Stimulated activated CD4-positive, alpha-beta T cell treated with anti-CD3 and anti-CD28 coated beads, Interleukin-12 subunit alpha, Interleukin-12 subunit beta, amount 100 ng/mL, for 4 hours (primary cell): ENCODE measurements at places on chromosomes 12 and 14.

DNA sequence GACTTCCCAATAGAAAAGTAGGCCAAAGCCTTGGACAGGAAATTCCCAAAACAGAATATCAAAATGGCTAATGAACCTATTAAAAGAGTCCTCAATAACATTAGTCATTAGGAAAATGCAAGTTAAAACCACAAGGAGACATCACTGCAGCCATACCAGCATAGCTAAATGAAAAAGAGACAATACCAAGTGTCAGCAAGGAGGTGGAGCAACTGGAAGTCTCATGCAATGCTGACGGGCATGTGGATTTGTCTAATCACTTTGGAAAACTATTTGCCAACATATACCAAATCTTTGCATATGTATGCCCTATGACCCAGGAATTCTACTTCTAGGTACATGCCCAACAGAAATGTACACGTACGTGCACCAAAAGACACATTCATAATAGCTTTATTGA, 60.5 kb upstream of the PLEKHG3 start:
- no peak for DNase-seq

GRCh38 chr14:96051642-96052540, 12.7 kb downstream of the C14orf132 start:
- no peak for DNase-seq

- DNase-seq = no peak
These were observed 70.6 kb downstream of the TMEM132C start for GRCh38 chr12:128337431-128338170.

GRCh38 chr12:75813072-75813471, 218.5 kb downstream of the PHLDA1 start:
- no peak for DNase-seq

- DNase-seq = no peak
These were observed 1.9 kb downstream of the LMO3 start for GRCh38 chr12:16603916-16604575.

DNA sequence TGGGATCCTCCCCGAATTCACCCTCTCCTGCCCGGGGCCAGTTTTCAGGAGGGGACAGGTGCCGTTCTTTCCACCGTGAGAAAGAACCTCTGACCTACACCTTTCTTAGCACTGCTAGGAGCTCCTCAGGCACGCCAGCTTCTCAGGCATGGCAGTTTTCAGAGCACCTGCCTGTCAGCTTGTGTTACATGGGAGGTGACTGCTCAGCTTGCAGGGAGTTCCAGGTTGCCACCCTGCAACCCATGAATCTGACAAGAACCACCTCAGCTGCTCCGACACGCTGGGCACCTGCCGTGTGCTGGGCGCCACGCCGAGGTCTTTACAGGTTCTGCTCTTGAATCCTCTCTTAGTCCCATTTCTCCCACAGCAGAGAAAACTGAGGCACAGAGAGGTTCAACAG, 12.9 kb downstream of the BRI3BP start:
- no peak for DNase-seq

DNA sequence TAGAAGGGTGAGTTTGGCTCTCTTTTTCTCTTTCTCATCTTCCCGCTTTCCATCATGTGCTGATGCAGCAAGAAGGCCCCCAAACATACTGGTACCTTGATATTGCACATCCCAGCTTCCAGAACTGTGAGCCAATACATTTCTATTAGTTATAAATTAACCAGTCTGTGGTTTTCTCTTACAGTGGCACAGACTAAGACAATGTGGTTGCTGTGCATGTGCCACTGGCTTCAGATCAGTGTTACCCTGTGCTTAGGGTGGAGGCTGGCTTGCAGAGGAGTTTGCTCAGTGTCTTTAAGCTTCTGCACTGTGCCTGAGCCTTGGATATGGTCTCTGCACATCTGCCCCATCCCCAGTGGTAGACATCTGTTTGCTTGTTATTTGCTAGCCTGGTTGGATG, 5.5 kb downstream of the IFI27L2 start:
- DNase-seq = no peak

- no peak for DNase-seq
These were observed 27.7 kb upstream of the TSPAN11 start for GRCh38 chr12:30898846-30899245.
